ENCODE measurements at places on chromosomes 7 and 10.

DNA sequence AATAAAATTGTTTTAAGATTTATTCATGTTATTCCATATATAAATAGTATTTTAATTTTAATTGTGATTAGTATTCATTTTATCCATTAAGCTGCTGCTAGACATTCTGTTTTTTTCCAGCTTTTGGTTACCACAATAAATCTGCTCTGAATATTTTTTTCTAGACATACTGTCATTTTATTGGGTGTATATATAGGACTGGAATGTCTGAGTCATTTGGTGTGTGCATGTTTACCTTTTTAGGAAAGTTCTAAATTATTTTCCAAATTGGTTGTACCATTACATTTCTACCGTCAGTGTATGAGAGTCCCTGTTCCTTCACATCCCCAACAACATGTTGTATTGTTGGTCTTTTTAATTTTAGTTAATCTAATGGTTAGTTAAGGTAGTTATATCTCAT, 1138.1 kb downstream of the REEP3 start:
- no peak for DNase-seq

DNA sequence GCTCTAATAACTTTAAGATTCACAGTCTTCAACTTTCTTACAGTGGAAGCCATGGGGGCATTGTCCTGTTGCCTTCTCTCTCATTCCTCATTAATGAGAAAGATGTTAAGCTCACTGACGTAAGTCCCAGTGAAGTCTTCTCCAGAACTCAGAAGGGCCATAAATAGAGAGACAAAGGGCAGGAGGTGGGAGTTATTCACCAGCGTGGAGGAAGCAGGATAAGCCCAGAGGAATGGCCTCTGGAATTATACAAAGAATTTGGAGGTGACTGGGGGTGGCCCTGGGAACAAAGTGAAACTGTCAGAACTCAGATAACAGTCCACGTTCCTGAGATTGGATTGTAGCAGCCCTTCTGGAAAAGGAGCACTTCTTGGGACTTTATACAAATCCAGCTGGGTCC, 52.4 kb downstream of the SORBS1 start:
- DNase-seq, result no peak

- peak; percentile 71 for DNase-seq
These were observed at the start of gene FZD8 for GRCh38 chr10:35642035-35642792. Gene FZD8, minus strand, starts transcription at chr10:35642296. Its CDS starts 867 bp downstream, at chr10:35641429.

- DNase-seq, result no peak
These were observed 20.8 kb upstream of the OR6B1 start for GRCh38 chr7:143979359-143979758.

GRCh38 chr10:5433182-5433581, 20.8 kb downstream of the NET1 start:
- DNase-seq, result no peak

- no peak for DNase-seq
These were observed 2.4 kb upstream of the DENND10 start for GRCh38 chr10:119101366-119102098.

DNA sequence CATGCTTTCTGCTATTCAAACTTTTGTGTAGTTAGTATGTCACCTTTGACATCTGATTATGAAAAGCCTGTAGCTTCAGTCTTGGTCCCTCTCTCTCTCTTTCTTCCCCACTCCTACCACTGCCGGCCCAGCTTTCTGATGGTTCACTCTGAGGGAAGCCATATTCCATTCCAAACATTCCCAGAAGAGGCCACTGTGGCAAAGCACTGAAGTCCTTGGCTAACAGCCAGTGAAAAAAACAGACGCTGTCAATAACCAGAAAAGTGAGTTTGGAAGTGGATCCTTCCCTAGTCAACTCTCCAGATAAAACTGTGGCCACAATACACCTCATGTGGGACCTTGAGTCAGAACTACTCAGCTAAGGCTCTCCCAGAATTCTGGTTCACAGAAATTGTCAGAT, 950.7 kb upstream of the PHF14 start:
- DNase-seq, result no peak

DNA sequence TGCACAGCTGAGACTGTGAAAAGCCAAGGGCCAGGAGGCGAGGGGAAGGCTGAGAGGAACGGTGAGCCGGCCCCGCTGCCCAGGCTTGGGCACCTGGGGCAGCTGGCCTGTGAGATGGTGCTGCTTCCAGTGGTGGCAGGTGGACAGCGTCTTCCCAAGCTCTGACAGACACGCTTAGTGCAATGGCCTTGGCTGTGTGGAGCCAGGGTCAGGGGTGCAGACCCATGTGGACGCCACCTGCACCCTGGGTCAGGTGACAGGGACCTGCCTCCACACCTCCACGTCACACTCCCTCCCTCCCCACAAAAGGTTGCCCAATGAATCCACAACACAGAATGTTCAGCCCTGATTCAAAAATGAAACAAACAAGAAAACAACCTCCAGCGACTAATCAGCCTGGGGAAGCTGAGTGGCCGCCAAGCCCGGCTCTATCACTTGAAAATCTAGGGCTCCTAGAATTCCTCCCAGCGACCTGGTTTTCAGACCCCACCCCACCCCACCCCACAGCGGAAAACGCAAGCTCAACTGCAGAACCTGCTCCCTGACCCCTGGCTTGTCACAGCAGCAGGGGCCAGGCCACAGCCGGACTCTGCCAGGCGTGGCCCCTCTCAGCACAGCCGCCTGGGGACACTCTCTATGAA, 54.3 kb downstream of the PRKAG2 start:
- no peak for DNase-seq

GRCh38 chr10:78981257-78981969, 87.4 kb upstream of the ZMIZ1 start:
- DNase-seq, result no peak

DNA sequence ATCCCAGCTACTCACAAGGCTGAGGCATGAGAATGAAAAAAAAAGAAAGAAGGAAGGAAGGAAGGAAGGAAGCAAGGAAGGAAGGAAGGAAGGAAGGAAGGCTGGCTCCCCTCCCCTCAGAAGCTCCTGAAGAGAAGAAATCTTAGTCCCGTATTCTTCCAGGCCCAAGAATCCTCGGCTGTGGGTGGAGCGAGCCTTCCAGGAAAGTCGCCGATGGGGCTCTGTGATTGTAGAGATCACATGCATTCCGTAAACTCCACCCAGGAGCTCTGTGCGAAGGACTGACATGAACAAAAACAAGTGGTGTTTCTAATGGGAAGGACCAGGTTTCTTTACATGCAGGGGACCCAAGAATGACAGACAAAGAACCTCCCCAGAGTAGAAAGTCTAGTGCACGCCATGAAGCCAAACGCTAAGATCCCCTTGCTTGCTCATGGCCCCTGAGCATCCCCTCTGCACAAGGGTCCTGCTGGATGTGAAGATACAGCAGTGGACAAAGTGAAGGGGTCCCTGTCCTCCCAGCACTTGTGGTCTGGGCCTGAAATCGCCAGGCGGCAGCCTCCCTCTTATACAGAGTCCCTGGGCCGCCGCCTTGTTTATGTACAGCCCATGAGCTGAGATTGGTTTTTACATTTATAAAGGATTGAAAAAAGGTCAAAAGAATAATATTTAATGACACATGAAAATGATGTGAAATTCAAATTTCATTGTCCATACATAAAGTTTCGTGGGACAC, 25.2 kb downstream of the CNPY1 start:
- no peak for DNase-seq

DNA sequence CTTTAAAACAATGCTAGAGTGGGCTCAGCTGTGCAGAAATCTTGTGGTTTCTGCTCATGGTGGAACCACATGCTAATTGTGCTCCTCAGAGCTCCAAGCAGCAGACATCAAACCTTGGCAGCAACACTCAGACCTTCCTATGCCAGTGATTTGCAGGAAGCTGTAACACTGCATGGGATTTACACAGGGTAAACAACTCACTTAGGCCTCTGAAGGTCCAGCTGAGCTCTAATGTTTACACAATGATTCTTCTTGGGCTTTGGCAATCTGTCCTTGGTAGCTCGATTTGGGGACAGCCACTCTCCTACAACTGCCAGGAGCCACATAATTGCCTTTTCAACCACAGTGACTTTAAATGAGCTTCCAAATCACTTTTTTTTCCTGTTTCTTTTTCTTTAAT, 97.7 kb upstream of the PDLIM1 start:
- DNase-seq, result no peak

DNA sequence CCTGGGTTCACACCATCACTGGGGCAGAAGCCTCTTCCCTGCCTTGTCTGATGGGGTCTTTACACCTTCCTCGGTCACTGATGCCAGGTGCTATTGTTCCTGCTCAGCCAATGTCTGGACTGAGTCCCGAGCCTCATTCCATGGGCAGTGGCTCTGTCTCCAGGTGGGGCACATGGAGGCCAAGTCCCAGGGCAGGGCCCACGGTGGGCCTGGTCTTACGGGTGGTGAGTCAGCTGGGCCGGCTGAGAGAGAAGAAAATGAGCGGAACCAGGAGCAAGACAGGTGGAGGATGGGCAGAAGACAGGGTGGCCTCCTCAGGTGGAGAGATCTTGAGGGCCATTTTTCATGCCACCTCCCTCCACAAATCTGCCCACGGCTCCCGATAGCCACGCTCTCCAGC, 131.7 kb upstream of the FAM20C start:
- no peak for DNase-seq

GRCh38 chr10:118584181-118584954, 11.1 kb downstream of the PRLHR start:
- DNase-seq, result no peak

DNA sequence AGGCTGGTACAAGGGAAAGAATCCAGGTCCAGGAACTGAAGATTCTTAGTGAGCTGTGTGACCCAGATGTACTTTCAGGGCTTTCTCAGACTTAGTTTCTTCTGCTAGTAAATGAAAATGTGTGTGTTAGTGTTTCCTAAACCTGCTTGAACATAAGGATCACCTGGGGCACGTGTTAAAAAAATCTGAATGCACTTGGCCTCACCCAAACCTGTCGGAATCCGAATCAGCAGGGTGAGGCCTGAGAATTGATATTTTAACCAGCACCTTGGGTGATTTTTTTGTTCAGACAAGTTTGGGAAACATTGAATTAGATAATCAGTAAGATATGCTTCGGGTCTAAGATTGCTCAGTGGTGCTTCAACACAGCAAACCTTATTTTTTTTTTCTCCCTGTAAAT, 59.7 kb downstream of the ZNF365 start:
- DNase-seq, result no peak

DNA sequence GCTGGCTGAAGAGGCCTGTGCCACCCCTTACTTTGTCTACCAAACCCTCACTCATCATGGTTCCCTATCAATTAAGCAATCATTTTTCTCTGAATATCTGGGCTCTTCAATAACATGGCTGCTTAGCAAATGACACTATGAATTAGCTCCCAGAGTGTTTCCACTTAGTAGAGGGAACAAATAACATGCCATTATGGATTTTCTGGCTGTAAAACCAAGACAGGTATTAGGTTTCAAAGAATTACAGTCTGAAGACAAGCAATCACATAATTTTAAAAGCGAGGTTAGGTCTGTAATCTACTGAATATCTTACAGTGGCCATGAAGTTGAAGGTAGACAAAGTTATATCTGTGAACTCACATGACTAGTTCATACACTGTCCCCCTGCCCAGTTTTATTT, 220.8 kb upstream of the PHYHIPL start:
- no peak for DNase-seq

GRCh38 chr10:3902054-3902808, 117.2 kb upstream of the KLF6 start:
- peak; percentile 35 for DNase-seq

GRCh38 chr10:30637881-30638467, 8.4 kb upstream of the LYZL2 start:
- no peak for DNase-seq

GRCh38 chr7:151025924-151026671, 1.8 kb upstream of the ATG9B start:
- no peak for DNase-seq

- no peak for DNase-seq
These were observed 188.6 kb upstream of the LRRTM3 start for GRCh38 chr10:66737241-66737640.

DNA sequence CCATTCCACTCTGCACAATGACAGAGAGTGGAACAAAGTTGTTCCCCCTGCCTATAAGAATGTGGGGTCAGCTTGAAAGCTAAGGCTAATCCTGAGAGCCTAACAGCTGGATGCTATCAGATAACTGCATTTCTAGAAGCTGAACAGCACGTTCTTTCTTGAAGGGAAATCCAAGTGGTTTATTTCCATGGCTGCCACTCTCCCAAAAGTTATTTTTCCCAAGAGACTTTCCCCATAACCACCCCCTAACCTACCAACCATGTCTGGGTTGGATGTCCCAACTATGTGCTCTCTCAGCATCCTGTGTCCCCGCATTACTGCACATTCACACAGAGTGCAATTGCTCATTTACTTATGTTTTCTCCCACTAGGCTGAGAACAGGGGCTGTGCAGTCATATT, 140.7 kb upstream of the ANKRD1 start:
- no peak for DNase-seq

- no peak for DNase-seq
These were observed 103.2 kb upstream of the TMEM106B start for GRCh38 chr7:12107841-12108254.

DNA sequence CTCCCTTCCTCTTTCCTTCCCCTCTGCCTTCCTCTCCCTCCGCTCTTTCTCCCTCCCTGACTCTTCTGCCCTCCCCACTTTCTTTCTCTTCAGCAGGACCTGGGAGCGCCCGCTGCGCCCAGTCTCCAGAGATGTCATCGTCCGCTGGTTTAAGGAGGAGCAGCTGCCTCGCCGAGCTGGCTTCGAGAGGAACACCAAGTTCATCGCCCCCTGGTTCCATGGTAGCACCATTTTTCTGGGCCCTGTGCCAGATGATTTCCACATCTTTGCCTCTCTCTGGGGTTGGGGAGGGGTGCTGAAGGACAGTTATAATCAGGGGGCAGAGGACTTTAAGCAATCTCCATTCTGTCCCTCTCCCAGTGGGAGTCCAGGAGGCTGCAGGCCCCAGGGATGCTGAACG, 71.6 kb downstream of the SH2D4B start:
- no peak for DNase-seq

GRCh38 chr7:44057849-44058758, 7.3 kb downstream of the PGAM2 start:
- DNase-seq, result peak; percentile 14

GRCh38 chr7:132376361-132377013, 199.8 kb downstream of the PLXNA4 start:
- no peak for DNase-seq

GRCh38 chr7:118026791-118027190, 153.6 kb upstream of the CTTNBP2 start:
- no peak for DNase-seq

DNA sequence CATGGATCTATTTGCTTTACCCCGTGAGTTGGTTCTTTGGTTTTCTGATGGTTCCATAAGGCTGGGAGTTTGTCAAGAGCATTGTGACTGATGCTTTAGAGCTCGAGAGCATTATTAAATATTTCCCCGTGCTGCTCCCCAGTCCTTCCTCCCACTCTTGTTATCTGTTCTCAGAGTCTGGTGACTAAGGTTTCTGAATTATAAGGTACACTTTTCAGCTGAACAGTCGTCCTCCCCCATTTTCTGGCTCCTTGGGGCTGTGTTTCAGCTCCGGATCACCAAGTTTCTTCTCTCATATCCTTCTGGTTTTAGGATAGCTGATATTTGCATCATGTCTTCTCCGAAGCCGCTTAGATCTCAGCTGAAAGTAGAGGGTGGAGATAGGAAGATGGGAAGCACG, 57.8 kb upstream of the CACNB2 start:
- DNase-seq, result no peak
